Activated naive CD8-positive, alpha-beta T cell treated with anti-CD3 and anti-CD28 coated beads for 36 hours (primary cell): ENCODE measurements at places on chromosomes 11 and 22.

DNA sequence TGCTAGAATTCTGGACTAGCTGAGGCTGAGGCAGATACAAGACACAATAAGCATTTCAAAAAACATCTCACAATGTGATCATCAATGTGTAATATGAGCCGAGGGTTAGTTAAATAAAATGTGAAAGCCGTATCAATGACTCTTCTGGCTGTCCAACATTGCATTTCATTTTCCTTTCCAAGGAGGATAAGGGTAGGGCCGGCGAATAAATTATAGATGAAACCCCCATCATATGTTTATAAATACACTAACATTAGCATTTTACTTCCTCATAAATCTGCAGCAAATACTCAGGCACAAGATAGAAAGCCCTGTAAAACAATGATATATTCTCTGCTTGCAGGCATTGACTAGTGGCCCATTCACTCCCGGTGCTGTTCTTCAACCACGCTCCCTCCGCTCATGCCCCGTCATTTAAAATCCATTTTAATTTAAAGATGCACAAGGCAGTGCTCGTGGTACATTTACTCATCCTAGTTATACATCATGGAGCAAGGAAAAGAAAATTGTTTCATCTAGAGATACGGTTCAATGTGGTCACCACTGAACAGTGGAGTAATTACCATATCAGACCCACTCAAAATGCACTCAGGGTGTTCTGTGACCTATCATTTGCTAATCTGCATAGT is 59.9 kb upstream of the RCN1 start:
- no peak for DNase-seq

- DNase-seq = no peak
These were observed 44.0 kb downstream of the MYO7A start for GRCh38 chr11:77171885-77172665.

- DNase-seq = no peak
These were observed 906.3 kb downstream of the DLG2 start for GRCh38 chr11:84720706-84721402.

DNA sequence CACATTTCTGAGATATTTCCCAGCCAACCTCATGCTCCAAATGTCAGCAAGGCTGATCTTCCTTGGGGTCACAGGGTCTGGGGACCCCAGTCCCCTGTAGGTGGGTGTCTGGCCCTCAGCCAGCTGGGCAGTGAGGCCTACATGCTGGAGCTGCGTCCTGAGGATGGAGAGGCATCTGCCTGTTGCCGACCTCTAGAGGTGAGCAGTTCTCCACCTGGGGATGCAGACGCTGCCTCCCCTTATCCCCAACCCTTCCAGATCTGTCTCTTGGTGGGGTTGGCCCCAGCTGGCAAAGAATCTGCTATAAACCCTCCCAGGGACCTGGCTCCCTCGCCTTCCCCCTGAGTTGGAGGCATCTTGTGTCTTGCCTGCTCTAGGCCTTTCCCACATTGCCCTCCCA is 79.6 kb downstream of the PKNOX2 start:
- DNase-seq = no peak

GRCh38 chr22:46660604-46661201 is 40.5 kb downstream of the GRAMD4 start:
- DNase-seq = no peak

- DNase-seq = no peak
These were observed 818 bp upstream of the C1QTNF4 start for GRCh38 chr11:47595029-47595428.

DNA sequence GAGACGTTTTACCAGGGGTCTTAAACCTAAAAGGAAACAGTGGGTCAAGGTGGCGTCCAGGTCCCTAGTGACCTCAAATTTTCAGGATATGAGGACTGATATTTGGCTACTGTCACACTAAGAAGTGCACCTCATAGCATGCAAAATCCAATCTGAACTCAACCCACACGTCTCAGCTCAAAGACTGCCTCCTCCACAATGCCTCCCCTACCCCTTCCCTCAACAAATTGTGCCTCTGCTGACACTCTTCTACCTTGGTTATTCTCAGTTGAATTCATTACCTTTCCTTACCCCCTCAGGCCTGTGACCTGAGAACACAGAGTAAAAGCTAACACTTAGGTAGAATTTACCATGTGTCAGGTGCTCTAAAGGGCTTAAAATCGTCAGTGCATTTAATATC is 12.4 kb upstream of the LIPT2 start:
- DNase-seq = no peak

DNA sequence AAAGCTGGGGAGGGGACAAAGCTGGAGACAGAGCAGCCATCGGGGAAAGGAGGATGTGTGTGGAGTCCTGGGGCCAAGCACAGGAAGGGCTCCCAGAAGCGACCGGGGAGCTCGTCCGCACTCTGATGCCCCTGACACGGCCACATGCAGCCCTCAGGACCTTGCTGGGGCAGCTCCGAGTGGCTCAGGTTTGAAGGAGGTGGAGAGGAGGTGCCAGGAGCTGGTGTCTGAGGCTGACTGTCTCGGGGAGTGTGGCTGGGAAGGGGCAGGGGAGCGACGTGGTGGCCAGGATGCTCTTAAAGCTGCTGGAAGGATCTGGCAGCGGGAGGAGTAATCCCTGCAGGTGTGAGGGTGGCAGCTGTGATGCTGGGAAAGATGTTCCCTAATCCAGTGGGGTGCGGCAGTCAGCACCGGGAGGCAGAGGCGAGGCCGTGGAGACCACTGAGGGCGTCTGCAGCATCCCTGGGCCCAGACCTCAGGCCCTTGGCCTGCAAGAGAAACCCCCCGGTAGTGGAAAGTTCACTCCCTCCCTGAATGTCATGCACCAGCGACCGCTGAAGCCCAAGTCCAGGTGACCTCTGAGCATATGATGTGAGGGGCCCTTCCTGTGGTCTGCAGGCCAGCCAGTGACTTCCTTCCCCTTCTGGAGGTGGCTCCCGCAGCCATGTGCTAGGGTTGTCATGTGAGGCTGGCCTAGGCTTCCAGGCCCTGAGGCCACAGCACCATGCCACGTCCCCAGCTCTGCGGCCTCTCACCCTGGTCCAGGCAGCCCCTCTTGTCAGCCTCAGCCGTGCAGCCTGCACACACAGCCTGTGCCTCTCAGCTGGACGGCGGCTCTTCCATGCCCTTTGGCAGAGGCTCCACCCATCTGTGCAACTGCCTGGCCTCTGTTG is 17.2 kb upstream of the CTSD start:
- no peak for DNase-seq

DNA sequence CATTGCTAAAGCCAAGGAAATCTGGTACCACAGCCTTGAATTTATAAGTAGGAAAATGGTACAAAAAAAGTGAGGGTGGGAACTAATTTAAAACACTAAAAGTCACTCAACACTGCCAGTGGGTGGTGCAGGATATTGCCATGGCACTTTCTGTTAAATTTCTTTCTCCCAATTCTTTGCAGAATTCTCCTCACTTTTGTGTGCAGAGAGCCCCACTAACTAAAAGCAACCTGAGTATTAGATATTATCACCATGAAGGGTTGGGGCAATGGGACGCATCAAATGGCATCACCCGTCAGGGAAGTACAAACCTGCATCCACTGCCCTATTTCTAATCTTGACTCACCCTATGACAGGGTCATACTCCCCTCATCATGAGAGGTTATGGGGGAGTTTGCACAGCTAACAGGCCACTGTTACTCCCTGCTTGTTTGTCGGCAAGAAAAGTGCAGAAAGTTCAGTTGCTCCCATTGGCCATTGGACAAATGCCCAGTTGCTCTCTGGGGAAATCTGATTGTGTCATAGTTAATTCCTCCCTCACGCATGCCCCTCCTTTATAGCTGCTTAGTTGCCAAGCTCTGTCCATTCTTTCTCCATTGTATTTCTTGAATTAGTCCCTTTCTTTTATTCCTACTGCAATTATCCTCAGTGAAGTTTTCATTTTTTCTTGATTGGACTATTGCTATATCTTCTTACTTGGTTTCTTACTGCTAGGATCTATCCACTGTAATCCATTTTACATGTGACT is 93.8 kb upstream of the BLID start:
- DNase-seq = no peak

DNA sequence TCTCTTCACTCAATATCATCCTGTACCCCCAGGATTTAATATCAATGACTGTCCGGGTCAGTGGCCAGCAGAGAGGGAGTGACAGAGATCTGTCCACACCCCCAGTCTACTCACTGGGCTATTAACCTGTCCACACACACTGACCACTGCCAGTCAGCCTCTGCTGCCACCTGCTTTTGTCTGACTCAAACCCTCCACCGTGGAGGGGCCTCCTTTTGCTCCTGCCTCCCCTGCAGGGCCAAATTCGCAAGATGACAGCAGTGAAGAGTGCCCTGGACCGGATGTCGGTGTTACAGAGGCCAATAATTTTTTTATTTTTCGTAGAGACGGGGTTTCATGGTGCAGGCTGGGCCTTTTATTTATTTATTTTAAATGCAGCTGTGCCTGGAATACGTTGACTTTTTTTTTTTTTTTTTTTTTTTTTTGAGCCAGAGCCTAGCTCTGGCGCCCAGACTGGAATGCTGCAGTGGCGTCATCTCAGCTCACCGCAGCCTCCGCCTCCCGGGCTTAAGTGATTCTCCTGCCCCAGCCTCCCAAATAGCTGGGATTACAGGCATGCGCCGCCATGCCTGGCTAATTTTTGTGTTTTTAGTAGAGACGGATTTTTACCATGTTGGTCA is 5.1 kb downstream of the PDXP start:
- no peak for DNase-seq

- DNase-seq = no peak
These were observed 4.5 kb downstream of the PARVA start for GRCh38 chr11:12381875-12382274.

- no peak for DNase-seq
These were observed 20.8 kb downstream of the MYBPC3 start for GRCh38 chr11:47331454-47332302.

- peak; percentile 59 for DNase-seq
These were observed 12.7 kb downstream of the MAFF start for GRCh38 chr22:38214302-38215056.

DNA sequence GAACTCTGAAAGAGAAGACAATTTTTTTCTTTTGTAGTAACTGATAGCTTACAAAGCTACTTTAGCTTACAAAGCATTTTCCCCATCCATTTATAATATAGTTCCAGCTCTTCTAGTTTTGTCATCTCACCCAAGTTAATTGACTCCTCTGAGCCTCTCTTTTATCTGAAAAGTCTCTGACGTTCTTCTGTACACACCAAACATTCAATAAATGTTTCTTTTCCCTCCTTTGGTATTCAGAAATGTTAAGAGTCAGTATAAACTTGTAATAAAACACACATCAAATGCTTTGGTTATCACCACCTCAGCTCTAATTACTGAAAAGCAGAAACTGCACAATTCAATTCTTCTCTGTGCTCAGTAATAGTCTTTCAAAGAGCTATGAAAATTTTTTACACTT is 5.9 kb downstream of the CCDC90B start:
- DNase-seq = no peak

GRCh38 chr22:26502688-26503561 is 9.3 kb downstream of the TFIP11 start:
- DNase-seq = peak; percentile 59

GRCh38 chr11:100640646-100641045 is 46.4 kb upstream of the ARHGAP42 start:
- DNase-seq = no peak

GRCh38 chr11:132942611-132943356 is 589.5 kb downstream of the OPCML start:
- no peak for DNase-seq

DNA sequence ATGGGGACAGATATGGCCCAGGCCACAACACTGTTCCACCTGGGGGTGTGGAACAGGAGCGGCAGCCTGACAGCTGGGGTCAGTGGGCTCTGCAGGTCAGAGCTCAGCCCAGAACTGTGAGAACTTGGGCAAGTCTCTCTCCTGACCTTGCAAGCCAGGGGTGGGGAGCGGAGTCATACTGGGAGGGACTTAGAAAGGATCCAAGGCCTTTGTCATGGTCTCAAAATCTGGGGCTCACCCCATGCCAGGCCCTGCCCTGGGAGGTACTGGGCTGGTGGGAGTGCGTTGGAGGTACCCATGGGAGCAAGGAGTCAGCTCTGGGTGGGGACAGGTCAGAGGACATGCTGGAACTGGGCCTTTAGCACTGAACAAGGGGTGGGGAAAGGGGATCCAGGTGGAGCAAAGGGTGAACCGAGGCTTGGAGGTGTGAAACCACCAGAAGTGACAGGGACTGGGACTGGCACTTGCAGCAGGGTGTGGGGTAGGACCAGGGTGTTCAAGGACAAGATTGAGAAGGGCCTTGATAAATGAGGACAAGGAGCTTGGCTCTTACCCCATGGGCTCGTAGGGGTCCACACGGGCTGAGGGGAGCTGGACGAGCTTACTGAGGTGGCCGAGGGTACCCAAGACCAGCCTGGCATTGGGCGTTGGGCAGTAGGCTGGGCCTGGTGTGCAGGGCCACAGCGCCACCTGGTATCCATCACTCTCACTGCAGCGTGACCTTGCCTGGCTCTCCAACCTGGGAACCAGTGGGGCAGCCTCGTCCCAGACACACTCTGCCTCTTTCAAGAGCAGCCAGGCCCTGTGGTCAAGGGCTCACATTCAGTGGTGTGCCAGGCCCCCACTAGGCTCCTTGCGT is 7.4 kb upstream of the PMM1 start:
- no peak for DNase-seq

DNA sequence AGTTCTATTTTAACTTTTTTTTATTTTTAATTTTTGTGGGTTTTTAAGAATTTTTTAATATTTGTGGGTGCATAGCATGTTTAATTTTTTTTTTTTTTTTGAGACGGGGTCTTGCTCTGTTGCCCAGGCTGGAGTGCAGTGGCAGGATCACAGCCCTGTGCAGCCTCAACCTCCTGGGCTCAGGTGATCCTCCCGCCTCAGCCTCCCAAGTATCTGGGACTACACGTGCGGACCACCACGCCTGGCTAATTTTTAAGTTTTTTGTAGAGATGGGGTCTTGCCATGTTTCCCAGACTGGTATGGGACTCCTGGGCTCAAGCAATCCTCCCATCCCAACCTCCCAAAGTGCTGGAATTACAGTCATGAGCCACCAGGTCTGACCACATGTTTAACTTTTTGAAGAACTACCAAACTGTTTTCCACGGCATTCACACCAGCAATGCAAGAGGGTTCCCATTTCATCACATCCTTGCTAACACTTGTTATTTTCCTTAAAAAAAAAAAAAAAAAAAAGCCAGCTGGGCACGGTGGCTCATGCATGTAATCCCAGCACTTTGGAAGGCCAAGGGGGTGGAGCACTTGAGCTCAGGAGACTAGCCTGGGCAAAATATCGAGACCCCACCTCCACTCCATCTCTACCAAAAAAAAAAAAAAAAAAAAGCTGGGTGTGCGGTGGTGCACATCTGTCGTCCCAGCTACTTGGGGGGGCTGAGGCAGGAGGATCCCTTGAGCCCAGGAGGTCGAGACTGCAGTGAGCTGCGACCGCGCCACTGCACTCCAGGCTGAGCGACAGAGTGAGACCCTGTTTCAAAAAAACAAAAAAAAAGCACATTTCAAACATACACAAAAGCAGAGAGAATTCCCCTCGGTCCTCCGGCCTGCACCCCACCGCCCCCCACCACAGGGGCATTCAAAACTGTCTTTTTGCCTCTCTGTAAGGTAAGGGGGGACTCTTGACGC is 16.7 kb upstream of the TXNRD2 start:
- DNase-seq = no peak

GRCh38 chr22:28058036-28058435 is 139.0 kb upstream of the PITPNB start:
- DNase-seq = no peak

GRCh38 chr22:46448333-46448732 is 89.1 kb downstream of the CELSR1 start:
- DNase-seq = no peak
